ENCODE measurements at places on chromosomes 12 and 14.

DNA sequence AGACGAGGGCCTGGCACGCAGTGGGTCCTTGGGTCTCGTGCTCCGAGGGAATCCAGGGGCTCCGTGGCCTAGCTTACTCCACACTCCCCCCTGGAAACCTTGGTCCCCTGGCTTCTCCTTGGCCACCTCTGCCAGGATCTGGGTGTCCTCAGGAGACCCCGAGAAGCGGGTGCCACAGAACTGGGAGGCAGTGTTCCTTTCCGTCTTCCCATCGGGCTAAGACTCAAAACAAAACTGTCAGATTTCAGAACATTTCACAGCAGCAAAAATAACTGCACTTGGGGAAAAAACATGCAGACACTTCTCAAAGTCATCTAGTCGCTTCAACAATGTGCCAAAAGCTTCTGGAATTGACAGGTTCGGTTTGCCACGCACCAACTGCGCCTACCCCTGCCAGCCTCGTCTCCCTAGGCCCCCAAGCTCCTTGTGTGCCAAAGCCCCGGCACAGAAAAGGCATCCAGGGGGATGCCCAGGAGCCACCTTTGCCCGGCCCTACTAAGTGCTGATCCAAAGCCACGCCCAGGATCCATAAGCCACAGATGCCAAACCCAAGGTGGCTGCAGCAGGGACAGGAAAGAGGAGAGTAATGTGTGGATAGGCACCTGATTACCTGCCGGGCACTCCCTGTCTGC, 58.4 kb upstream of the DIO3 start:
- no peak for DNase-seq

- no peak for DNase-seq
These were observed 10.7 kb downstream of the PRKCH start for GRCh38 chr14:61331992-61332657.

GRCh38 chr12:93698307-93699092, 21.3 kb downstream of the CRADD start:
- no peak for DNase-seq

GRCh38 chr12:18807714-18808113, 69.8 kb downstream of the CAPZA3 start:
- DNase-seq = no peak

- DNase-seq = no peak
These were observed 157.1 kb upstream of the GARIN2 start for GRCh38 chr14:67031920-67032774.

DNA sequence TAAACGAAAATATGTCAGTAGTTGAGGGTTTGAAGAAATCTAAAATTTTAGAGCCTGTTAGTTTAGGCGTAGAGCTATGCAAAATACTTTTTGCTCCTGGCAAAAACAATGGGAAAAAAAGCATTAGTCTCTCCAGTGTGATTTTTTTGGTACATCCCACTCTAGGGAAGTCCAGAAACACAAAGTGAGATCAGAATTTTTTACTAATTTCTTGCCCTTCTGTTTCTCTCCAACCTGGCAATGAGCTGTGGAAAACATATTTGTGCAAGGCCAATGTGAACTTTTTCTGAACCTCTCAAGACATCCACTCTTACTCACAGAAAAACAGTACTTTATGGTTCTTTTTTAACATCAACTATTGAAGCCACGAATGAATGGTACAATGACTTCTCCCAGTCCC, 56.9 kb upstream of the DCN start:
- DNase-seq = no peak

GRCh38 chr12:129532707-129533499, 370.9 kb downstream of the TMEM132D start:
- DNase-seq = no peak

GRCh38 chr14:103298620-103299019, 35.4 kb upstream of the EIF5 start:
- DNase-seq = no peak

GRCh38 chr12:116837097-116837496, 44.1 kb downstream of the HRK start:
- DNase-seq = no peak

DNA sequence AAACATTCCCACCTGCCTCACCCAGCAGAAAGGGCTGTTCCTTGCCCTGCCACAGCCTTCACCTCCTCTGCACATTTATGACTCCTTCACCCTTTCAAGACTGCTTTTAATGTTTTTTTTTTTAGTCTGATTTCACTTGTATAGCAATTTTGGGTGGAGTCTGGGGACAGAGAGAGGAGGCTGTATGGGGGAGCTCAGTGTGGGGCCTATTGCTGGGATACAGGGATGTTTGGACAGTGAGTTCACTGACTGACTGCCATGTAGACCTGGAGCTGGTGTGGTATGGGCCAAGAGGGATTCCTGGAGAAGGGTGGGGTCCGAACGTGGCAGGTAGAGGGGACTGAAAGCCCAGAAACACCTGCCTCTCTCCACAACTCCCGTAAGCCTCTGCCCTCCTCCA, 1.9 kb upstream of the KRT85 start:
- DNase-seq = no peak

DNA sequence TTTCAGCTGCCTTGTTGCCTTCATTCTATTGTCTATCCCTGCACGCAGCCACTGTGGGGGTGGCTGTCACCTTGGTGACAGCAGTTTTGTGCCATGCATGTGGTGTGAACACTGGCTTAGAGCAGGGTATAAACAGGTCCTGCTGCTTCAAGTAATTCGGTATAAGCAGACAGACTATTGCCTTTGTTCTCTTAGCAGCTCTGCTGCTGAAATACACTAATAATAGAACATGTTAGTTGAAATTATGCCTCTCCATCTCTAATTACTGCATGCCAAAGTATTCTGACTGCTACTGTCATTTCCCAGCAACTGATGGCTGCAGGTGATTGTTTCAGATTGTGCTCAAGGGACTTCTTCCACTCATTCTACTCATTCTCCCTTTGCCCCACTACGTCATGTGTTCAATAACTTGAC, 34.6 kb downstream of the PTPRO start:
- no peak for DNase-seq

- no peak for DNase-seq
These were observed 1.9 kb downstream of the SLC6A15 start for GRCh38 chr12:84910549-84911241.
